ENCODE measurements at places on chromosomes 4 and X.

- no peak for DNase-seq
Measured at GRCh38 chr4:119281393-119281792, 40.5 kb downstream of the FABP2 start.

DNA sequence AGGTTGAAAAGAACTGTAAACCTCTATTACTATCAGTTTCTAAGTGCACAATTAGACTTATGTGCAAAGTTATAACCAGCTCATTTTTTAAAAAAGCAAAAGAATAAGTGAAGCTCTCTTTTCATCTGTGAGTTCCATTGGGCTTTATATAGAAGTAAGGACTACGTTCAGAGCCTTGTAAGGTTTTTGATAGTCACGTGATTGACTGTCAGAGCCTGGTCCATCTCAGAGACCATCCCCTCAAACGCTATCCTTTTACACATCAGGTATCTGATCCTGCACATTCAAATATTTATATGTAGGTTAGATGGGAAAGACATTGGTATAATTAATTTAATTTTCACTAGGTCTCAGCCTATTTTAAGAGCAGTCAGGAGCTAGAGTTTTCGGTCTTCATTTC lies 279.3 kb downstream of the INPP4B start:
- DNase-seq: no peak

GRCh38 chr4:188016754-188017153 lies 21.2 kb downstream of the ZFP42 start:
- no peak for DNase-seq

GRCh38 chr4:112704322-112704721 lies 67.4 kb downstream of the LARP7 start:
- DNase-seq: no peak

DNA sequence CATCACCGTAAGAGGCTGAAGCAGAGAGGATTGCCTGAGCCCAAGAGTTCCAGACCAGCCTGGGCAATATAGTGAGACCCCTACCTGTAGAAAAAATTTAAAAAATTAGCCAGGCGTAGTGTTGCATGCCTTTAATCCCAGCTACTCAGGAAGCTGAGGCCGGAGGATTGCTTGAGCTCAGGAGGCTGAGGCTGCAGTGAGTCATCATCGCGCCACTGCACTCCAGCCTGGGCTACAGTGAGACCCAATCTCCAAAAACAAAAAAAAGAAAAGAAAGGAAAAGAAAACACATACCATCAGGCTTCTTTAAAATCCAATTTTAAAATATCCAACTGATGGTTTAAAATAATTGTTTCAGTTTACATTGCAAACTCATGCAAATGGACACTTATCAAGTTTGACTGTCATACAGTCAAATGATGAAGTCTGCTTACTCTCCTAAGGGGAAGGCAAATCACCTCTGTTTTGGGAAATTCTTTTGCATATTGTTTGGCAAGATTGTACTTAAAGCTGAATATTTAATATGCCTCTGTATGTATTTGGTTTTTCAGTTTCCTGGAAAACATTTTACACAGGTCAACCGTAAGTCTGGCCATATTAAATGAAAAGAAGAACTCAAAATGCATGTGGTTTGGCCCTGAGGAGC lies 23.7 kb upstream of the TENM3 start:
- DNase-seq: no peak

DNA sequence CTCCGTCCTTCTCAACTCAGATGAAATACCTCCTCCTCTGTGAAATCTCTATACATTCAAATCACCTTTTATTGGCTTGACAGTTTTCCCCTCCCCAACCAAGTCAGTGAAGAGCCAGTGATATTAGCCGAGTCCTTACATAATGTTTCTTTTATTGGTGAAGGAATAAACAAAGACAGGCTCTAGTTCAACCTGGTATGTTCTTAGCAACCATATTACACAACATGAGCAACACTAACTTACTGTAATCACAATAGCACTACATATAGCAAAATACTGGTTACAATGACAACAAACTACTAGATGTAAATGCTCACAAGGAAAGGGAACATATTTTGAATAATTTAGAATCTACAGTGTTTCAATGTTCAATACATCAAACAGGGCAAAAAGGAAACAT lies 19.9 kb downstream of the DHX15 start:
- no peak for DNase-seq

GRCh38 chrX:145631461-145631951 lies 186.1 kb upstream of the SLITRK2 start:
- no peak for DNase-seq

GRCh38 chrX:87337267-87337666 lies 180.3 kb upstream of the KLHL4 start:
- DNase-seq: no peak

- DNase-seq: no peak
Measured at GRCh38 chr4:24382381-24382780, 202.0 kb downstream of the DHX15 start.

- DNase-seq: no peak
Measured at GRCh38 chr4:120672076-120672475, 250.4 kb downstream of the PRDM5 start.

GRCh38 chrX:83008415-83008814 lies 499.7 kb upstream of the POU3F4 start:
- DNase-seq: no peak

GRCh38 chr4:87956501-87956900 lies 19.0 kb upstream of the SPP1 start:
- no peak for DNase-seq

- no peak for DNase-seq
Measured at GRCh38 chr4:7956934-7957656, 17.4 kb upstream of the AFAP1 start.

DNA sequence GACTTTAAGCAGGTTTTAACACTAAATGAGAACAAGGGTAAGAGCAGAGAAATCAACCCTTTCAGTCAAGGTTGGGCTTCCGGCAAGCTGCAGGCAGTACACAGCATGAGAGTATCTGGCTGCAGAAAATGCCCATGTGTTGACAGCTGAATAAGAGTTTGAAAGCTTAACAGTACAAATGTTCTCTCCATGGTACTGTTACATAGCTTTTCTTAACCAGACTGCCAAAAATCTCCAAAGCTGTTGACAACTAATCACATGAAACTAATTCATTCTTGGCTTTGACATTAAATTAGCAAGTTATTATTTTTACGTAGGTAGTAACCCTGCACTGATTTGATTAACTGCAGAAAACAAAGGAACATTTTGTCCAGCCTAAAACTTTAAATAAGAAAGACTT lies 153.5 kb downstream of the SLC10A7 start:
- no peak for DNase-seq

DNA sequence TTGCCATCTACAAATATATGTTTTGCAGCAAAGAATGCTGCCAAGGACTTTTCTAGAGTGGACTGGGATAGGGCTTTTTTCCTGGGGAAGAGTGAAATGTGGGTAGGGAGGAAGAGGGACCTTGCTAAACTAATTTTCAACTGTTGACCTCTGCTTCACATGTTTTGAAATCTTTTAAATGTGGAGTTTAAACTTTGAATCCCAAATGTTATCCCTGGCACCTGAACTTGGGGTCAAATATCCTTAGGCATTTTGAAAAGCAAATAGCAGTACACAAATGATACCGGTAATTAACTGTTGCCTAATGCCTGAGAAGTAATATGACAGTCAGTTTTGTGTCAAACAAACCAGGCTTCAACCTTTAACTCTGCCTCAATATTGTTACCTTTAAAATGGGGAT lies 7.3 kb upstream of the AR start:
- no peak for DNase-seq

- DNase-seq: no peak
Measured at GRCh38 chr4:119103263-119103662, 32.4 kb upstream of the MYOZ2 start.

DNA sequence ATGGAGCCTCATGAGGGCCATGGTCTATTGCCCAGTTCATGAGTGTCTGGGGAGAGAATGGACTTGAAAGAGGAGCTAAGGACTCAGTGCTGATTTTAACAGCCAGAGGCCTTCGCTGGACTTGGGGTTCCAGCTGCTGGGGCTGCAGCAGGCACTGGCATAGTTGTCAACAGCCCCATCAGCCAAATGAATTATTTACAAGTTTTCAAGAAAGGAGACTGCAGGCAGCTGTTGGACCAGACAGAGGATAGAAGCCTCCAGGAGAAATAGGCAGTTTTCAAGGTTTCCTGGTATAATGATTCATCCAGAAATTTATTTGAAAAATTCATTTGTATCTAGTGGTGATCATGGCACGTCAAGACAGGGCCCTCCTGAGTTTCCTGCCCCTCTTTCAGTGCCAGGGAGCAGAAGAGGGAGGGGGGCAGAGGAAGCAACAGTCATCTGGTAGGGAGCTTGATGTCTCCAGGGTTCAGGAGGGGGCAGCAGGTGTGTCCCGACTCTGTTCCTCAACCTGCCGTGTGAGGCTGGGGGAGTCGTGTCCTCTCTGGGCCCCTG lies 63.1 kb upstream of the GPR78 start:
- DNase-seq: no peak

GRCh38 chr4:151935411-151935810 lies 174.6 kb upstream of the GATB start:
- DNase-seq: no peak

DNA sequence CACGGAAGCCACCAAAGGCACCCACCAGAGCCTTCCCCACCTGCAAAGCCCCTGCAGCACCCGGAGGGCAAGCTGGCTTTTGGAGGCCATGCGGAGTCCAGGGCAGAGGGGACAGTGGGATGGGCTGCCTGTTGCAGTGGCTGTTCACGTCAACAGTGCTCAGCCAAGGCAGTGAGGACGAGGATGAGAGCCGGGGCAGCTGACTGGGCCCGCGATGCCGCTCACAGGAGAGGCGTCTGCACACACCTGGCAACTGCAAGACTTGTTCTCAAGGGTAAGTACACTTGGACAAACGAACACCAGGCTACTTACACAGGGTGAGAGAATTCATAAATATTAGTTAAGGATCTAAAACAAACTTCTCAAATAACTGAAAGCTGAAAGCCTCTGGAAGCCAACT lies 19.6 kb downstream of the FGFR3 start:
- no peak for DNase-seq

GRCh38 chr4:106287353-106287969 lies 28.5 kb downstream of the TBCK start:
- DNase-seq: no peak

Measured in COR-L47 (cell line).